ENCODE measurements at places on chromosomes 3 and 15.
A peak's percentile ranks its signal among the peaks of the same experiment; 100 is the strongest.

- no peak for DNase-seq
Observed at GRCh38 chr15:25171856-25172687, 217.3 kb downstream of the SNRPN start.

DNA sequence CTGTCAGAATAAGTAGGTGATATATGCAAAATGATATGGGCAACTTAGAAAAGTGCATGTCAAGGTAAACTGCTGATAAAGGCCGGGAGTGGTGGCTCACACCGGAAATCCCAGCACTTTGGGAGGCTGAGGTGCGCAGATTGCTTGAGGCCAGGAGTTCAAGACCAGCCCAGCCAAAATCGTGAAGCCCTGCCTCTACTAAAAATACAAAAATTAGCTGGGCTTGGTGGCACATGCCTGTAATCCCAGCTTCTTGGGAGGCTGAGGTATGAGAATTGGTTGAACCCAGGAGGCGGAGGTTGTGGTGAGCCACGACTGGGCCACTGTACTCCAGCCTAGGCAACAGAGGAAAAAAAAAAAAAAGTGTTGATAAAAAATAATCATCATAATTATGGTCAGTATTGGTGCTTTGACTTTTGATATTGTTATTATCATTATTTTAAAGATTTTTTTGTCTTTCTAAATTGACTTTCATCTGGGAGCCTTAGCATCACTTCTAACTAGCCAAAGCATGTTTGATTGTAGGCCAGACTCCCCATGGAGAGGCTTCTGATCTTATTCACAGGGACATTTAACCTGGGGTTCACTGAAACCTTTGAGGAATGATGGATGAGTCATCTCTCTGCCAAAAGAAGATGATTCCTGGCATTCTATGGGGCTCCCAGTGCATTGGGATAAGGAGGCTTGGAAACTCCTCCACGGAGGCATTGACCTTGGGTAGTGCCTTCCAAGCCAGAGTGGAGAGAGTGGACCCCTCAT is 5.6 kb downstream of the ZBTB38 start:
- DNase-seq, result no peak

- DNase-seq, result no peak
Observed at GRCh38 chr15:72800833-72801481, 17.4 kb upstream of the ADPGK start.

- no peak for DNase-seq
Observed at GRCh38 chr15:62617741-62618140, 424.8 kb upstream of the TPM1 start.

GRCh38 chr3:57065588-57065987 is 5.1 kb downstream of the SPATA12 start:
- no peak for DNase-seq

DNA sequence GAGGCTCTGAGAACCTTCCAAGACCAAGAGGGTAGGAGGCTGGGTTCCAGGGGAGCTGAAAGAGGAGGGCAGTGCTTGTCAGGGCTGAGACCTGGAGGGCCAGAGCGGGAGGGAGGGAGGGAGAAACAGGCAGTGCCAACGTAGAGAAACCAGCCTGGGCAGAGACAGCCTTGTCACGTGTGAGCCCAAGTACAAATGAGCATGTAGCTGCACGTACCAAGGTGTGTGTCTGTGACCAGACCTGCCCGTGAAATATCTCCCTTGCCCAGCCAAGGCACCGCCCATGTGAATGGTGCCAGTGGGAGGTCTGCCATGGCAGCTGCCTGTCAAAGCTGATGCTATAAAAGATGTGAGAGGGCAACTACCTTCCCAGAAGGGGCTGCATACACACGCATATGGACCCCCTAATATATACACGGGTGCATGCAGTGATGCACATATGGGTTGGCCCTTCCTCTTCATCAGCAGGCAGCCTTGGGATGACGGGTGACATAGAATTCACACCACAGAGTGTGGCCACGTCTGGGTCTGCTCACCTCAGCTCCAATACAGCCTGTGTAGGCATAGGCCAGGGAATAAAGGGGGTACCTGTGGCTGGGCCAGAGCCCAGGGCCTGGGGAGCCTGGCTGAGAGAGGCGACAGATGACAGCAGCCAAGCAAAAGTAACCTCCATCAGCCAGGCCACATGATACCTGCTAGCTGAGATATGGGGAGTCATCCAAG is 7.8 kb upstream of the CTDSPL start:
- no peak for DNase-seq

GRCh38 chr3:138899351-138899991 is 47.5 kb downstream of the FOXL2 start:
- no peak for DNase-seq

- DNase-seq, result peak; percentile 35
Observed at GRCh38 chr15:40847223-40847961, 3.5 kb downstream of the SPINT1 start.

DNA sequence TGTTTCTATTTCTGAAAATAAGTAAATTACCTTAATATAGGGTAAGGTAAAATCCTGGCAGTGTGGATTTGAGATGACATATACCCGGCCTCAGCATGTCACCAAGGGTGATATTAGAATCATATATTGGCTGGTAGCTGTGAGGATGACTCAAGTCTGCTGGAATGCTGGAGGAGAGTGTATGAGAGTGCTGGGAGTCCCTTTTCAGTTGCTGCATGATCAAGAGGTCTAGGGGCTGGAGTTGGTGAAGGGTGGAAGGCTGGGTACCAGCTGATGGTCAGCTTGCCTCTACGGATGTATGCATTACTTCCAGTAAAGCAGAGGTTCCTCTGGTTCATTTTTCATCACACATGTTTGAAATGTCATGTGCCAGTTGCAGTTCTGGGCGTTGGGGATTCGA is 40.6 kb downstream of the SLC25A26 start:
- no peak for DNase-seq

GRCh38 chr3:197798863-197799262 is 7.8 kb downstream of the LRCH3 start:
- DNase-seq, result no peak

GRCh38 chr3:159159546-159159945 is 357.7 kb downstream of the MFSD1 start:
- no peak for DNase-seq

- DNase-seq, result no peak
Observed at GRCh38 chr3:197227780-197228574, 70.4 kb downstream of the DLG1 start.

GRCh38 chr15:99054892-99055291 is 47.3 kb upstream of the PGPEP1L start:
- no peak for DNase-seq

GRCh38 chr15:89171136-89172072 is 50.0 kb downstream of the RLBP1 start:
- DNase-seq, result no peak

GRCh38 chr15:56923174-56923591 is 4.7 kb downstream of the TCF12 start:
- DNase-seq, result no peak

GRCh38 chr3:16480861-16481545 is 32.5 kb downstream of the RFTN1 start:
- DNase-seq, result no peak

GRCh38 chr3:168847291-168847883 is 751.7 kb upstream of the GOLIM4 start:
- DNase-seq, result peak; percentile 69

- no peak for DNase-seq
Observed at GRCh38 chr3:188316723-188317070, 162.7 kb downstream of the LPP start.

GRCh38 chr3:188671971-188672370 is 499.8 kb upstream of the TPRG1 start:
- no peak for DNase-seq

- no peak for DNase-seq
Observed at GRCh38 chr15:59306520-59307164, 66.0 kb downstream of the MYO1E start.

GRCh38 chr3:46707601-46708011 is 6.4 kb downstream of the TMIE start:
- DNase-seq, result no peak

DNA sequence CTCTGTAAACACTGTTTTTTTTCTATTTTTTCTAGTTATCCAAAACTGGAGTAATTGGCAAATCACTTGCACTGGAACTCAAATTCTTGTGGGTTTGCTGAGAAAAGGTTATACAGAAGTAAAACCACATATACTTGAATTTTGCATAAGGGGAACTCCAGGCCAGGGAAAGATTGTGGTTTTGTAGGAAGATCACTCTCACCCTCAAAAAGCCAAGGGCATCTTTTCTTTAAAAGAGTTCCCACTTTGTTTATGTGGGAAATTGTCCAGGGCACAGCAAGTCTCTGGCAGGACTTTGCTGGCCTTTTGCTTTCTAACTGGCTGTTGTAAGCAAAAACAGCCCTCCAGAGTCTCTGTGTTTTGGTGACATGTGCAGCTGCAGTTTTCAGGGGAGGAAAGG is 340.3 kb upstream of the RBMS3 start:
- no peak for DNase-seq

DNA sequence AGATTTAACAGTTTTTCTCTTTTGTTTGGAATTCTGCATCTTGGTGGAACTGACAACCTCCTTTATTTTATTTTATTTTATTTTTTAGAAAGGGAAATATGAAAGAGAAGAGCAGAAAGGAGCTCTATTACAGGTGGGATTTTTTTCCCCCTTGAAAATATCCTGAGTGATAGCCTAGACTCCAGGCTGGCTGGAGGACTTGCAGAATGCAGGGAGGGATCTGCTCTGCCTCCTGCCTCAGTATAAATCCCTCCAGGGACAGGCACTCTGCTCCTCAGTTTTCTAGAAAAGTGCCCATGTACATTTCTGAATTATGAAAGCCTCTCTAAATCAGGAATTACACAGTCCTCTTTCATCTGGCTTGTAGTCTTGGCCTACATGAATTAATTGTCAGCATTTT is 173.7 kb downstream of the TMEM108 start:
- no peak for DNase-seq

- no peak for DNase-seq
Observed at GRCh38 chr3:184002469-184002868, 15.2 kb downstream of the ABCC5 start.
